ENCODE measurements at places on chromosomes 2 and 18.
A peak's percentile ranks its signal among the peaks of the same experiment; 100 is the strongest.

GRCh38 chr2:2540406-2540805 is 209.3 kb upstream of the MYT1L start:
- no peak for DNase-seq

DNA sequence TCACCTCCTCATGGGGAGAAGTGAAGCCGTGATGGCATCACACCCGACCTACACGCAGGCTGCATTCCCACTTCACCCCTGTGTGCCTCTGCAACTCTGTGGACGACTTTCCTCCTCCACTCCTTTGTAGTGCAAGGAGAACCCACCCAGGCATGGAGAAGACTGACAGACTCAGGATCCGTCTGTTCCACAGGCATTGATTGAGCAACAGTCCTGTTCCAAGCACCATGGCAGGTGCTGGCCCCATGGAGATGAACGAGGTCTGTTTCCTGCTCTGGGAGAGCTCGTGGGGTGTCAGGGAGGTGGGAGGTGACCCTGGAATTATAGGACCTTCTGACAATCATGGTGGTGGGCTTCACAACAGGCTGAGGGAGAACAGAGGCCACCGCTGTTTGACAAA is 284.7 kb upstream of the HDAC4 start:
- no peak for DNase-seq

DNA sequence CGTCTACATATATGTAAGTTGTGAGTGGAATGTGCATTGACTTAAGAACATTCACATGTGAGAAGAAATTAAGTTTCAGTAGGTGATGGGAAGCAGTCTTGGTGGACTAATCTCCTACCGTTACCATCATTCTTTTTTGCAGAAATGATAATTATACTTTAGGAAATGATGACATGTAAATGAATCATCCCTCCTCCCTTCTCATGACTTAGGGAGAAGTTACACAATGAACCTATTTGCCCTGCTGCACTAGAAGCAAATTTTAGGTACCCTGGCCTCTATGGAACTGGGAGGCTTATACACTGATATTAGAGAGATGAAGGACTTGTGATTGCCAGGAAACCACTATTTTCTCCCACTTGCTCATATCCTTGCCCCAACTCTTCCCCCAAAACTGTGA is 214.2 kb downstream of the CALCRL start:
- no peak for DNase-seq

DNA sequence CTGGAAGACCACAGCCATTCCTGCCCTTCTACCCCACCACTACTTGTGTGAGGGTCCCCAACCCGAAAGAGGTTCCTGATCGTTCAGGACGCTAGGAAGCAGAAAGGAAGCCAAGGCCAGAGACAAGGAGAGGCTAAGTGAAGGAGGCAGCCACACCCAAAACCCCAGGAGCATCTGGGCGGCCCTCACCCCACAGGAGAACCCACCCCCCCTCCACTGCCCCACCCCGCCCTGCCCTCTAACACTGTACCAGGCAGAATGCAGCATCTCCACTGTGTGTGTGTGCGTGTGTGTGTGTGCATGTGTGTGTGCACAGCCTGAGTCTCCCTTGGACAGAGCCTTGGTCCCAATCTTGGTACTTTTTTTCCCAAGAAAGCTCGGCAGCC is 207.5 kb upstream of the HAAO start:
- no peak for DNase-seq

DNA sequence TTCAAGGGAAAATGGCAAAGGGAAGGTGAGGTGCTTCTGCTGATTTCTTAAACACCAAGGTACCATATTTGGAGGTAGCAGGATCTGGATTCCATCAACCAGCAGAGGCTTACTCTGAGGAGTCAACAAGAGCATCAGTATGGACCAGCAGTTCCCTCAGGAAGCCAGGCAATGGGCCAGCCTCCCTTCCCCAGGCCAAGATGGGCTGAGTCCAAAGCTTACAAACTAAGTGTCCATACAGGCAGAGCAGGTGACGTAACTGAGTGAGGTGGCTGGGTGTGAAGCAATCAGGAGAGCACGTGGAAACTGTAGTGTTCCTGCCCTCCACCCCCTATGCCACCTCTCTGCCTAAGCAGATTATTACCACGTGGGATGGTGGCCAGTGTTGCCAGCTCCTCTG is 134.2 kb upstream of the HNRNPA3 start:
- DNase-seq = no peak

- DNase-seq = no peak
These were observed 406.9 kb downstream of the LNPK start for GRCh38 chr2:175595139-175595538.

DNA sequence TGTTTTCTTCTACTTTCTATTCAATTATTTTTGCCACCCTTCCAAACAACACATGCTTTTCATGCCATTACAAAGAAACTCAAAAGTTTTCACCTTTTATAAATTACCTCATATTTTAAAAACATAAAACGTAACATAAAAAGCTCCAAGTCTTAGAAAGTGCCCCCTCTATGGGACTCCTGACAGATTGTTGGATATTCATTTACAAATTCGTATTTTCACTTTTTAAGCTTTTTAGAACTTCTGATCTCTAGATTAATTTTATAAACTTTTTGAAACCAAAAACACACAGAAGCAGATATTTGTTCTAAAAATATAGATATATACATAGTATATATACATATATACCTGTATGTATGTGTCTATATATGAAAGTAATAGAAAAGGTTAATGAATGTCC is 1.5 kb downstream of the COL5A2 start:
- no peak for DNase-seq

- no peak for DNase-seq
These were observed 629.6 kb upstream of the FANCL start for GRCh38 chr2:58870704-58871103.

GRCh38 chr18:61870151-61870550 is 22.7 kb downstream of the RNF152 start:
- no peak for DNase-seq

GRCh38 chr2:174341293-174341994 is 6.7 kb downstream of the SP9 start:
- DNase-seq = peak; percentile 80

GRCh38 chr2:230496891-230497290 is 80.9 kb downstream of the SP100 start:
- DNase-seq = no peak

DNA sequence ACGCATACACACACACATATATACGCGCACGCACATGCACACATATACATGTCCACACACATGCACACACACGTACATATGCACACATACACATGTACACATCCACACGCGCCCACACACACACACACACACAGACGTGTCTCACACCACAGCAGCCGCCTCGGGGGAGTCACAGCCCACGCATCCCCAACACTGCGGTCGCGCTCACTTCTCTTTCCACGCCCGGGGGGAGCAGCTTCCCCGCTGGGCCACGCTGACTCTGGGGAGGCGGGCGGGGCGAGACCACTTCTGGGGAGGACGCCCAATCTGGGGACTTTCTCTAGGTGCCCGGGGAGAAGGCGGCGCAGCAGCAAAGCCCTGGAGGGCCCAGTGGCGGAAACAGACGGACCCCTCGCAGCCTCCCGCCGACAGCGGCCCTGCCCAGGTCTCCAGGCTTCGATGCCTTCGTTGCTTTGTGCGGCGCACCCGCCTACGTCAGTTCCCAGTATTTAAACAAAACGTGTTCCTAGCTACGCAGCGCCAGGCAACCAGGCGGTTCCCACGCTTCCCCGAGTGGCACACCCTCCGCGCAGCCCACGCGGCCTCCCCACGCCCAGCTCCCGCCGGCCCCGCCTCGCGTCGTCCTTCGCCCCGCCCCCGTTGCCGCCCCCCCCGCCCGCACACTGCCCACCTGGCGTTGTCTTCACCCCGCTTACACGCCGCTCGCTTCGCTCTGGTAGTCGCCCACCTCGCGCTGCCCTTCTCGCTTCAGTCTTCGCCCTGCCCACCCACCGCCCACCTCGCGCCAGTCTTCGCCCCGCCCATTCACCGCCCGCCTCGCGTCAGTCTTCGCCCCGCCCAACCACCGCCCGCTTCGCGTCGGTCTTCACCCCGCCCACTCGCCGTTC is 810 bp upstream of the RBFA start:
- peak; percentile 55 for DNase-seq

DNA sequence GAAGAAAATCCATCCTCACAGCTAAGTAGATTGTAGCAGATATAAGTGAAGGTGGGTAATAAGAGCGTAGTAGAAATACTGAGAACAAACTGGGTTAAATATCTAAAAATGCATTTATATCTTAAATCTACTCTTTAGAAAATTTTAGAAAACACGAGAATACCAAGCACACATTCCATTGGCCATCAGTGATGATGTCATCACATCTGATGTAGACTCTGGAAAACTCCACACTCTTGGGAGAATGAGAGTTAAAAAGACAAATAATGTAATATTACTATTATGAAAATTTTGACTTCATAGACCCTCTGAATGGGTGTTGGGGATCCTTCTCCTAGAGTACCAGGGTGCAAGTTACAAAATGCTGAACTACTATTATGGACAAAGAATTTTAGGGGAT is 3.7 kb downstream of the RIOK3 start:
- DNase-seq = no peak

DNA sequence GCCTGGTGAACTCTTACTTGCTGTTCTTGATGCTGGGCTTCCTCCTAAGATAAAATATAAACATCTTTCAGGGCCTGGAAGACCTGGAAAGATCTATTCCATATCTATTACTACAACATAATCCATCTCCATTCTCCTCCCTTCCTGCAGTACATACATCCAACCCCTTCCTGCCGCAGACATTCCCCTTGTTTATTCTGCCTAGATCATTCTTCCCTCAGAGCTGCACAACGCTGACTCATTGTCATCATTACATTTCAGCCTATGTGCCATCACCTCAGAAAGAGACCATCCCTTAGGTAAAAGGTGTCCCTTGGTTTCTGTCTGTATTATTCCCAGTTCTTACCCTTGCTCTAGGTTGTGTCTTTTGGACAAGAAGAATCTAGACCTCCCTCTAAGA is 2.5 kb upstream of the CDH7 start:
- DNase-seq = no peak

- DNase-seq = no peak
These were observed 35.5 kb upstream of the SP5 start for GRCh38 chr2:170679607-170680079.

GRCh38 chr2:95004711-95005110 is 20.8 kb upstream of the MAL start:
- no peak for DNase-seq

DNA sequence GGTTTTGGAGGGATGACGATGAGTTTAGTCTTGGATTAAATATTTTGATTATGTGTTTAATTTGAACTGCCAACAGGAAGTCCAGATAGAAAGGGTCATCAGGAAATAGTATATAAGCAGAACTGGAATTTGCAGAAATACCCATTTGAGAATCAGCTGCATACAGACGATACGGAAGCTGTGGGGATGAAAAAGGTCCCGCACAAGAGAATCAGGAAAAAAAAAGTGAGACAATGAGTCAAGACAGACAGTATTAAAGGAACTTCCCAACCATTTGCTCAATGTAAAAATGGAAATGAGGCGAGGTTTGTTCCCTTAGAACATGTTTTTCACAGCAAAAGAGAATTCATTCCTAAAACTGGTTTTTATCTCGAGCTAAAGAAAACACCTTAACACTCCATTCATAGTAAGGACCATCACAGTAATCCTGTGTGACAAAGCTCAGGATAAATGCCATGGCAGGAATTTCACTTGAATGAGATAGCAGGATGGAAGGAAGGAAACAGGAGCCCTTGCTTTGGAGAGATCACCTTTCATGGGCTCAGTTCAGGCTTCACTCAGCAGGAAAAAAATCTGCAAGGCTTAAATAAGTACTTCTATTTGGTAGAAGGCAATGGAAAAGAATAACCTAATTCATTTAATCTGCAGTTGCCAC is 29.3 kb downstream of the BCL2 start:
- no peak for DNase-seq
